ACHN (cell line): ENCODE measurements at places on chromosomes 12 and 14.

GRCh38 chr12:96495841-96496545 lies 6.6 kb downstream of the CFAP54 start:
- DNase-seq = no peak

GRCh38 chr14:28756269-28756883 lies 10.2 kb upstream of the FOXG1 start:
- DNase-seq = no peak

DNA sequence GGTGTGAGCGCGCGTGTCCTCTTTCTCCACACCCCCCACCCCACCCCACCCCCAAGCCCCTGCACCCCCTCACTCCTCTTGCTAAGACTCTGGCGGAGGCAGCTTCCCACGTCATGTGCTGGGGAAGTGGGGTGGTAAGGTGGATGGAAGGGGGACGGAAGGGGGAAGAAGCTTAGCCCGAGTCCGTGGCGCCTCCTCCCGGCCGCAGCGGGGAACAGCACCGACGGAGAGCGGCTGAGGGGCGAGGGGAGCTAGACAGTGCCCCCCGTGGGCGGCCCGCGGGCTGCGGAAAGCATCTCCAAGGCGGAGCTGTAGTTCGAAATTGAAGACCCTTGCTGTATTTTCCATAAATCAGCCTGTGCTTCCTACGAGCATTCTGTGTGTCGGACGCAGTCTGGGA lies 588 bp upstream of the GRIN2B start:
- peak; percentile 89 for DNase-seq

DNA sequence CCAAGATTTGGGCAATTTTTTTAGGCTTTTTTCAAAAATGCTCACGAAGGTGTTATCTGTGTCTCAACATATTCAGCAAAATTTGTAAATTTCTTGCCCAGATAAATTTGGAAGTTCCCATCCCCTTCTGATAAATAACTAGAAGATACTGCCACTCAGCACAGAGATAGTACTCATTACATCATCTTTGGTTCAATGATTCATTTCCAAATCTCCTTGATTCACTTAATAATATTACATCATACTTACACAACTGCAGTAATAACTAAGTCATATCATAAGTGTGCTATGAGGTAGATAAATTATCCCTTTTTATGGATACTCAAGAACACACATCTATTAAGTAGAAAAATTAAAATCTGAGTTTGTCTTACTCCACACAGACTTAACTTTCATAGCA lies 89.4 kb downstream of the RPAP3 start:
- no peak for DNase-seq

- no peak for DNase-seq
Measured at GRCh38 chr14:69183735-69184134, 7.6 kb upstream of the EXD2 start.

DNA sequence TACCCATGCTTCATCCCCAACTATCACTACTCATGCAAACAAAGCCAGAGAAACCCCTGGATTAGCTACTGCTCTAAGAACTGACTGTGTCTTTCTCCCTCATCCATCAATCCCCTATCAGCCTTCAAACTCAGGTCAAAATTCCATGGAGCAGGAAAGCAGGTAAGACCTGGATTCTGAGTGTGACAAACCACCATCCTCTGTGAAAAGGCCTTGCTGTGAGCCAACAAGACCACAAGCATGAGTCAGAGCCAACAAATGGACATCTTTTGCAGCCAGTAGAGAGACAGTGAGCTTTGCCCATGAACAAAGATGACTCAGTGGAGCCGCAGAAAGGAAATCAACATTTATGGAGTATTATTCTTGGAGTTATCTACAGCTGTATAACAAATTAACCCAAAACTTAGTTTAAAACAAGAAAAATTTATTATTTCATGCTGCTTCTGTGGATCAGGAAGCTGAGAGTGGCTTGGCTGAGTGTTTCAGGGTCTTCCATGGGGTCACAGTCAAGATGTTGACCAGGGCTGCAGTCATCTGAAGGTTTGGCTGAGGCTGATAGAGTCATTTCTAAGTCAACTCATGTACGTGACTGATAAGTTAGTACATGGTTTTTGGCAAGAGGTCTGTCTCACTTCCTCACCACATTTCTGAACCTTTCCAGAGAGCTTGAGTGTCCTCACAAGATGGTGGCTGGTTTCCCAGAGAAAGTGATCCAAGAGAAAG lies 61.1 kb downstream of the PITPNM2 start:
- DNase-seq = peak; percentile 98

GRCh38 chr12:25388183-25388582 lies 137.5 kb upstream of the KRAS start:
- no peak for DNase-seq

GRCh38 chr12:97835541-97835940 lies 372.9 kb downstream of the RMST start:
- no peak for DNase-seq

DNA sequence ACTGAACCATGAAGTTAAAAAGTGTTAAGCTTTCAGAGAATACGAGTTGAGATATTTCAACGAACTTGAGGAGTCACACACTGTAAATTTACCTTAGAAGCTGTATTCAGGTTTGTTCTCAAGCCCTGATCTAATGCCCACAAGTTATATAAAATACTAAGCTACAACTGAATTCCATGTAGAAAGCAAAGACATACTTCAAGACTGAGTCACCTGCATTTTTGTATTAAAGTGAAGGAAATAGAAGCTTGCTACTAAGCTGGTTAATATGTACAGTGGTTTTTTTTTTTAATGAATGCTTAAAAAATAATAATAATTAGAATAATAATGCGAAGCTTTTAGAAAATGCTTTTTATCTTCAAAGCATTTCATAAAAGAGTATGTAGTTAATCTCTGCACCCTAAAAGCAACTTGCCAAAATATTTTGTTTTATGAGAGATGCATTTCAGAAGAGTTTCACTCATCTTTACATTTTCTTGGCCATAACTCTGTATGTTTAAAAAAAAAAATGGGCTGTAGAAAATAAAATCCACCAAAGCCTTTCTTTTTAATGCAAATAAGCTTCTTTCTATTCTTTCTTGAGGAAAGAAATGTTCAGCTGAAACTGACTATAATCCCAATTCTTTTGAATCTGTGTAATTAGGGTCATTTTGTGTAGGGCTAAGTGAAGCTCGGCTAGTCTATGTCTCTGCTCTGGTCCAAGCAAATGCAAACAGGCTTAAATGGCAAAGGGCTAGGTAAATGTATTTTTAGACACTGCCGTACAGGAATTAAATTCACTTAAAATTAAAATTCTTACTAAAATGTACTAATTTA lies 1047.5 kb upstream of the FLRT2 start:
- DNase-seq = peak; percentile 76

GRCh38 chr12:76464631-76465166 lies 94.9 kb downstream of the OSBPL8 start:
- DNase-seq = no peak

- peak; percentile 69 for DNase-seq
Measured at GRCh38 chr12:88247241-88247643, 105.1 kb downstream of the TMTC3 start.

- DNase-seq = no peak
Measured at GRCh38 chr14:27091973-27092372, 494.1 kb upstream of the NOVA1 start.

- DNase-seq = no peak
Measured at GRCh38 chr12:116812238-116812637, 69.0 kb downstream of the HRK start.

DNA sequence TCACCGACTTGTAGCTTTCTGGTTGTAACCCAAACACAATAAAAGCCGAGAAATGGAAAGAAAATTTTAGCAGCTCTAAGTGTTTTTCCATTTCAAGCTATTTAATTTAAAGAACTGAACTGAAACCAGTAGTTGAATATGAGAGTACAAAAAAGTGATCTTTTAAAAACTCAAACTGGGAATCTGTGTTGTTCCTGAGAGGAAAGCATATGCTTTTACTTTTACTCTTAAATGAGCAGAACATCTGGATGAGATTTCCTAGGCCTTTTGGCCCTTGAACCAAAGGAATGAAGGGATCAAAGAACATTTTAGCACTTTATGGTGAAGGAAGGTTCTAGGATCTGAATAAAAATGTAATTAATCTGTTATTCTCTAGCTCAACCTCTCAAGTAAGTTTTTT lies 1.3 kb downstream of the KERA start:
- no peak for DNase-seq

- no peak for DNase-seq
Measured at GRCh38 chr14:74391479-74391878, 34.5 kb downstream of the SYNDIG1L start.

GRCh38 chr14:52328276-52328675 lies 14.2 kb downstream of the PTGER2 start:
- DNase-seq = no peak

DNA sequence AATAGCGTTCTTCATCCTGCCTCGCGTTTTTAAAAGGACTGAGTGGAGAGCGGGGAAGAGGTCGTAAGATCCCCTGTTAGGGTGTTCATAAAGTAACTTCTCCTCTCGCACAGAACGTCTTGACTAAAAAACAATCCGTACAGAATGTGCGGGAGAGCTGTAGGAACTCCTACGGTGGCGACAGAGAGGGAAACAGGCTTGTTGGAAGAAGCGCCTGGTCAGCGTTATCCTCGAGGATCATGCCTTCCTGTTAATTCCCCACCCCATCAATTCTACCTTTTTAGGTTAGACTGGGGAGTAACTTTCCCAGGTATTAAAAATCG lies 399 bp upstream of the WASHC4 start:
- DNase-seq = peak; percentile 71

DNA sequence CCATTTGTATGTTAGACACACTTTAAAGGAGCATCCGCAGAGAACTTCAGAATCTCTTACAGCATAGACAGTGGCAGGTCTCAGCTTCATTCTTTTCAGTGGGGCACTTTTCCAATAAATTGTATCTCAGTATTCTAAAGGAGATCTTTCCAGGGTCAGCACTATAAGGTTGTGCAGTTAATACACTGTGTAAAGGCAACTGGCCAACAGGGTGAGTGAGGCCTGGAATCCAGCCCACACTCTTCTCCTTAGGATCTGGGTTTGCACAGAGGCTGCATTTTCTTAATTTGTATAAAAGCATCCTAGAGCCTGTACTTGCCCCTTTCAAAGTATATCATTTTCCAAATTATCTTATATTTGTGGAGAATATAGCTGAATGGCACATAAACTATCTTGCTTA lies 94.2 kb downstream of the MYF5 start:
- DNase-seq = no peak

- no peak for DNase-seq
Measured at GRCh38 chr12:6612247-6612646, 5.1 kb upstream of the CHD4 start.

DNA sequence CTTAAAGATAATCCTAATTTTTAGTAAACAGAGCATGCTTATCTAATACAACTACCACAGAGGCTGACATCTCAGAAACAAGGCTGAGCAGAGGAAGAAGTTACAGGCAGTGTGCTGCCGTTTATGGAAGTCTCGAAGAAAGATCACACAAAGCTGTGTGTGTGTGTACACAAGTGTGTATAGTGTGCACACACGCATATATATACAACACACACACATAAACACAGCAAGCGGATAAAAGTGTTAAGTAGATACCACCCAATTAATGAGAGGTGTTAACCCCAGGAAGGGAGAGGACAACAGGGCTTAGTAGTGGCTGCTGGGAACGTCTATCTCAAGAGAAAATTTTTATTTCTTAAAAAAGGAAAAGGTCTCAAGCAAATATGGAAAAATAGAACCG lies 15.3 kb downstream of the CCDC88C start:
- DNase-seq = no peak

GRCh38 chr12:91951571-91951970 lies 194.1 kb downstream of the BTG1 start:
- DNase-seq = no peak

GRCh38 chr12:106955377-106956047 lies at the start of gene TMEM263:
TSS of gene TMEM263 (plus strand) at chr12:106955907. CDS start at chr12:106967117, 11,210 bp downstream.
- peak; percentile 98 for DNase-seq

DNA sequence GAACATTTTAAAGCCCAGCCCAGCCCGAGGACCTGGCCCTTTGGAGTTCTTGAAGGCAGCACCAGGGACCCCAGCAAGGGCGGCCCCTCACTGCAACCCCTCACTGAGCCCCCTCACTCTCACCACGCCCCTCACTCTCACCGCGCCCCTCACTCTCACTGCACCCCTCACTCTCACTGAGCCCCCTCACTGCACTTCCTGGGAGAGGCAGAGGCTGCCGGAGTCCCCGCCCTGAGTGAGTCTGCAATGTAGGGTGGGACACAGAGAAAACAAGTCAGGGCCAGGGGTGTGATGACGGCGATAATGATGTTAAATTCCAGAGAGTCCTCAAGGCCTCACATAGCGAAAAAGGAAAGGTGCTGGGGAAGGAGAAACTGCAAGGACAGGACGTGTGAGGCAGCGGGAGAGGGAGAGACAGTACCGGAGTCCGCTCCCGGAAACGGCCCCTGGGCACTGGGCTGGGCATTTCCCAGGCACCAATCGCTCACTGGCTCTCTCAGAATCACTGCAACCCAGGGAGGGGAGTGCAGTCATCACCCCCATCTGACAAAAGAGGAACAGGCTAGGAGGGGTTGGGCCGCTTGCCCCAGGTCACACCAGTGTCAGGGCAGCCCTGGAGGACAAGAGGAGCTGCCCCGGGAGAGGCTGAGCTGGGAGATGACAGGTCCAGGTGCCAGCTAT lies 24.9 kb downstream of the CCDC88C start:
- no peak for DNase-seq

DNA sequence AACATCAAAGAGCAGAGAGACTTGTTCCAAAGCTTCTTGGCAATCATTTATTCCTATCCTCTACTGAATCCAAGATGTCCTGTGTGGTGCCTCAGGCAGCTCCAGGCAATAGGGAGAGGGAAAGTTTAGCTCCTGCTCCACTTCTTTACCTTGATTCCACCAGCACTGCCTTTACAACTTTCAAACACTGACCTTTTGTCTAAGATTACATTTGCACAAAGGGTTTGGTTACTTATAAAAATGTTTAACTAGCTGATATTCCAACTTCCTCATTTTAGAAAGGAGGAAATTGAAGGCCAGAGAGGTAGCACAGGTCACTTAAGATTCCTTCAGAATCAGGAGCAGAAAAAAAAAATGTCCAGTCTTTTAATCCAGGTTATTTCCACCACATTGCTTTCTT lies 192.7 kb downstream of the BTG1 start:
- no peak for DNase-seq

- DNase-seq = no peak
Measured at GRCh38 chr12:126676434-126676833, 1590.5 kb upstream of the TMEM132C start.

GRCh38 chr12:45939759-45940158 lies 50.6 kb downstream of the SCAF11 start:
- no peak for DNase-seq

DNA sequence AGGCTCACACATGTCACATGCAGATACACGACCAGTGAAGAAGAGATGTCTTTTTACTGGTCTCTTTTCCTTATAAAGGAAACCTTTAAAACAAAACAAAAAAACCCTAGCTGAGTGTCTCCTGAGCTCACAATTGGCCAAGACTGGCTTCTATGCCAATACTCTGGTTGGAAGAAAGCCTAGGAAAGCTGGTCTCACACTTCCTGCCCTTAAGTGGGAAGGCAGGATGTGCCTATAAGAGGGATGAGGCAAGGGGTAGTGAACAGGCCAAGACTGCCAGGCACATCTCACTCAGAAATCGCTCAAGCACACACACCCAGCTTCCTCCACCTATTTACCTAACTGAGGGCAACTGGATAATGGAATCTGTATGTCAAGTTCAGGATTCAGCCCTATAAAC lies 50.0 kb downstream of the SOCS2 start:
- no peak for DNase-seq
